Left colon (tissue), 2 donors: ENCODE measurements at places on chromosomes 6 and 20. TPM values are rescaled to one million over a fixed set of nuclear protein-coding genes. Genes with fewer than 3 reads are reported as not detected.

DNA sequence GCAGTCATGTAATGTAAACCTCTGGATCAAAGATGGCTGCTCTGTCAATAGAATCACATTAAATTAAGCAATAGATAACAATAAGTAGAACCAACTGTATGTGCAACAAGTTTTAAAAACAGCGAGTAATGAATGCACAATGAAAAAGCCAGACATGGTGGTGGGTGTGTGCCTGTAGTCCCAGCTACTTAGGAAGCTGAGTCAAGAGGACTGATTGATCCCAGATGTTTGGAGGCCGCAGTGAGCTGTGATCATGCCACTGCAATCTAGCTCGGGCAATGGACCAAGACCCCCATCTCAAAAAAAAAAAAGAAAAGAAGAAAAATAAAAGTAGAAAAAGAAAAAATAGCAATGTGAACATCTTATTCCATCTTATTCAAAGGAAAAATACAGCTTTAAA, 558.7 kb upstream of the MMS22L start:
- DNase-seq = no peak

The ECT2L gene
- not detected for total RNA-seq

GRCh38 chr6:111204305-111204704, 117.0 kb downstream of the SLC16A10 start:
- DNase-seq = no peak

GRCh38 chr6:57089265-57089664, 723 bp upstream of the ZNF451 start:
- no peak for DNase-seq

DNA sequence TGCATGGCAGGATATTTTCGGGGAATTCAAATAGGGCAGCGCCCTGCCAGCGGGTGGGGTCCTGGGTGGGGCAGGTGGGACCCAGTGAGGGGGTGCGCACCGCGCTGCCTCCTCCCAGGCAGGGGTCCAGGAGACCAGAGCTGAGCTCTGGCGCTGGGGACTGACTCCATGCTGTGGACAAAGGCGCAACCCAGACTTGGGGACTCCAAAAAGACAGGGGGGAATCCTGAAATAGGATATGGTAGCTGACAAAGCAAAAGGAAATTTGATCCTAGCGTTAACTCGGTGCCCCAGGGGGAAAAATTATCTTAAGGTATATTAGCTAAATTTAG, 23.6 kb downstream of the TFAP2A start:
- DNase-seq = no peak

The TGM3 gene
- total RNA-seq = 0.43 TPM

DNA sequence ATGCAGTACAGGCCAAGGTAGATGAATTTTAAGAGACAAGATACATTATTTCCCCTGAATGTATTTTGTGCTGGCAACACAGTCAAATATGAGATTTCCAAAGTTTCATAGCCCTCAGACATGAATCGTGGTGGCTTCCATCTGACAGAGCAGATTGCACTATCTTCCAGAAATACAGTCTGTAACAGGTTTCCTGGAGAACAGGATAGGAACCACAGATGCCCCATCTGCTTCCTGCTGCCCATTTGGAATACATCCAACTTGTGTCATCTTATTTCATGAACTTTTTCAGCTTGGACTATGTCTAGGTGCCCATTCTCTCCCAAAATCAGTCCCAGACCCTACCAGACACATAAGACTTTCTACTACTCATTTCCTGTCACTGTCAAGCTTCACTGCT, 426.0 kb downstream of the KIF16B start:
- no peak for DNase-seq

The ADAM33 gene
- total RNA-seq = 6.4 TPM

- peak; percentile 67 for DNase-seq
These were observed 2.2 kb upstream of the CENPB start for GRCh38 chr20:3788685-3789155.

The MYH7B gene
- total RNA-seq = 1.2 TPM

DNA sequence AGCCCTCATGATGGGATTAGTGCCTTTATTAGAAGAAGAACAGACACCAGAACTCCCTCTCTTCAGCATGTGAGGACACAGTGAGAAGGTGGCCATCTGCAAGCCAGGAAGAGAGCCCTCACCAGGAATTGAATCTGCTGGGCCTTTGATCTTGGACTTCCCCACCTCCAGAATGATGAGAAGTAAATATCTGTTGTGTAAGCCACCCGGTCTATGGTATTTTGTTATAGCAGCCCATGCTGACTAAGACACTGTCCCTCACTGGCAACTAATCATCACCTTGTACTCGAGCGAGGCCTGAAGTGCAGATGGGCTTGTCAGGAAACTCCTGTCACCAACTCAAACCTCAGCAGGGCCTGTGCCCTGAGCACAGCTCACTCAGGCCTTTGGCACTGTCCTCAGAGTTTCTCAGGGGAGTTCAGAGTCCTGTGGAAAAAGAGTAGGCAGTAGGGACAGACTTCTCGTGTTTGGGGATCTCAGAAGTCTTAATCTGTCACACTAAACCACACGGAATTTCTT, 62.0 kb downstream of the UST start:
- no peak for DNase-seq

GRCh38 chr6:55184782-55185530, 10.6 kb downstream of the HCRTR2 start:
- no peak for DNase-seq

The PTCRA gene
- total RNA-seq = not detected

The RGS17 gene
- total RNA-seq = 0.61 TPM

The KHDC1L gene
- total RNA-seq = not detected

- DNase-seq = peak; percentile 76
These were observed 15.9 kb upstream of the PTGIS start for GRCh38 chr20:49583669-49584417.

The OPN5 gene
- not detected for total RNA-seq

DNA sequence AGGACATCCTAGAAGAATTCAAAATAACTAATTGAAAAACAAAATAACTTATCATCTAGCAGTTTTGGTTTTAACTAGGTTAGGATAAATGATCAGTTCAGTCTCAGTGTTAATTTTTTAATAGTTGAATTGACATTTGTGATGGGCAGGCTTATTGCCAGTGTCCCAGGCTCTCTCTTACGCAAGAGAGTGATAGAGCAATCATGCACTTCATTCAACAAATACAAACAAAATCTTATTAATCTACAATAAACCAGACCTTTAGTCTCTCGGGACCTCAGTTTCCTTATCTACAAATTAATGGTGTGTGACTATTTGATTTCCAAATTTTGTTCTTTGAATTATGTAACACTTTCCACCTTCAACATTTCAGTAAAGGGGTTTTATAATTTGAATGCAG, 385.9 kb upstream of the JAG1 start:
- no peak for DNase-seq

DNA sequence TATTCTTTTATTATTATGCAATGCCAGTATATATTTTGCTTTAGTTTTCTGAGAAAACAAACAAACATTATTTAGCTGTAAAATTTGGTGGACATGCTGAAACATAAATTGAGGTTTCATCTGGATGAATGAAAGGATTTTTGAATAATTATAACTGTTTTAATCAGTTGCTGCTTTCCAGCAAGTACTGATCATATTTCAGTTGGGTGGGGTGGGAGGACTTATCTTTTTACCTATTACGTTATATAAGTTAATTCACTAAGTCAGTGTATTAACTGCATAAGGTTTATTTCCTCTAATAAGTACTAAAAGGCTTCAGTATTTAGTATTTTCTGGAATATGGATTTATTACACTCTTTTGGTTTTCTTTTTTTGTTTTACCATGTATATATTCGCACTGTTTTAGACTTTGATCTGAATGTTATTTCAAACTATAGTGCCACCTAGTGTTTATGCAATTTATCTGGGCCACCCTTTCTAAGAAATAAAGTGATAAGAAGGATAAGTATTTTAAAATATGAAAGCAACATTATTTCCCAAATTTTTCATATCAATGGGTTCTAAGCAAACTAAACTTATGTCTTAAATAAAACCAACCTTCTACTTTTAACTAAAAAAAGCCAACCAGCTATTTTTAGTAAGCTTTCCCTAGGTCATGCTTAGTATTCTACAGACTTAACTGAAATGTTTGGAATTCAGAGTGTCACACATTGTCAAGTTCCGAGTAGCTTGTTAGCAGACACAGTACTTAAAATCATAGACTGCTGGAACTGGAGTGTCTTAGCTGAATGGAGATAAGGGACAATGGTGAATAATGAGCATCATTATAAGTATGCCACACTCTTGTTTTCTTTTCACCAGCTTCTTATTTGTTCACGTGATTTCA, 105.4 kb upstream of the MCHR2 start:
- no peak for DNase-seq

GRCh38 chr20:60506061-60506460, 547.8 kb downstream of the CDH26 start:
- DNase-seq = no peak

The RBM12 gene
- total RNA-seq = 63.5 TPM

- DNase-seq = no peak
These were observed 293.8 kb upstream of the RGS17 start for GRCh38 chr6:153424719-153425400.

The HTR1B gene
- total RNA-seq = not detected

The MYCT1 gene
- 3.7 TPM for total RNA-seq

DNA sequence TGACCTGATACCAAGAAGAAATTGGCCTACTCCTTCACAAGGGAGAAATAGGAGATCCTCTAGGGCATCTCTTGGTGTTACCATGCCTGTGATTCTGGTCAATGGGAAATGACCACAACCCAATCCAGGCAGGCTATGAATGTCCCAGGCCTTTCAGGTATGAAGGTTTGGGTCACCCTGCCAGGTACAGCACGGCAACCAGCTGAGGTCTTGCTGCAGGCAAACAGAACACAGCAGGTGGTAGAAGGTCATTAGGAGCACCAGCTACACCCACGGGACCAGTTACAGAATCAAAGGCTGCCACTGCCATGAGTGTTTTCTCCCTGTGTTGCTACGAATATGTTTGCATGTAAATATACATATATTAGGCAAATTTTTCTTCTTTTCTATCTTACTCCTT, 202.3 kb downstream of the ERMARD start:
- no peak for DNase-seq

GRCh38 chr6:159720708-159721107, 6.6 kb upstream of the WTAP start:
- DNase-seq = peak; percentile 37

The TSHZ2 gene
- 4.9 TPM for total RNA-seq

The TUBB1 gene
- total RNA-seq = not detected

DNA sequence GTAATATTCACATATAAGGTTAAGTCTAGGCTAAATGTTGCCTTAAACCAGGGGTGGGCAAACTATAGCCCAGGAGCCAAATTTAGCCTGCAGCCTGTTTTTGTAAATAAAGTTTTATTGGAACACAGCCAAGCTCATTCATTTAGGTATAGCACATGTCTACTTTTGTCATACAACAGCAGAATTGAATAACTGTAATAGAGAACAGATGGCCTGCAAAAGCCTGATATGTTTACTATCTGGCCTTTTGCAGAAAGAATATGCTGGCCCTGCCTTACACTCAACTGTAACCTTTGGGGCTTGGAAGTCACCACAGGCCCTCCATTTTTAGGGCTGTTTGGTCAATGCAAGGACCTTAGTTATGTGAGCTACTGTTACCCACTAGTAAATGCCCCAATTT, 17.7 kb upstream of the BCLAF1 start:
- no peak for DNase-seq

- DNase-seq = peak; percentile 93
These were observed 148.2 kb downstream of the PREX1 start for GRCh38 chr20:48679599-48679998.

- DNase-seq = no peak
These were observed 105.3 kb upstream of the SUPT3H start for GRCh38 chr6:45483021-45483420.

DNA sequence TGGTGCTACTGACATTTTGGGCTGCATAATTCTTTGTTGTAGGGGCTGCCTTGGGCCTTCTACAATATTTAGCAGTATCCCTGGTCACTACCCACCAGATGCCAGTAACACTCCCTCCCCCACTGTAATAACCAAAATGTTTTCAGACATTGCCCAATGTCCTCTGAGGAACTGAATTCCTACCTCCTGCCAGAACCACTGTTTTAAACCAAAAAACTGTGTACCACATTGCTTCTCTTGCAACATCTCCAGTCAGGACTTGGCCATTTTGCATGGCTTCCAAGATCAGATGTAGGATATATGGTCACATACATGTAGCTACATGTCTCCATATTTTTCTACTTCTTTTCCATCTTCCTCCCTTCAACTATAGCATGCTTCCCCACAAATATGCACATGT, 97.4 kb upstream of the IFNGR1 start:
- DNase-seq = no peak

DNA sequence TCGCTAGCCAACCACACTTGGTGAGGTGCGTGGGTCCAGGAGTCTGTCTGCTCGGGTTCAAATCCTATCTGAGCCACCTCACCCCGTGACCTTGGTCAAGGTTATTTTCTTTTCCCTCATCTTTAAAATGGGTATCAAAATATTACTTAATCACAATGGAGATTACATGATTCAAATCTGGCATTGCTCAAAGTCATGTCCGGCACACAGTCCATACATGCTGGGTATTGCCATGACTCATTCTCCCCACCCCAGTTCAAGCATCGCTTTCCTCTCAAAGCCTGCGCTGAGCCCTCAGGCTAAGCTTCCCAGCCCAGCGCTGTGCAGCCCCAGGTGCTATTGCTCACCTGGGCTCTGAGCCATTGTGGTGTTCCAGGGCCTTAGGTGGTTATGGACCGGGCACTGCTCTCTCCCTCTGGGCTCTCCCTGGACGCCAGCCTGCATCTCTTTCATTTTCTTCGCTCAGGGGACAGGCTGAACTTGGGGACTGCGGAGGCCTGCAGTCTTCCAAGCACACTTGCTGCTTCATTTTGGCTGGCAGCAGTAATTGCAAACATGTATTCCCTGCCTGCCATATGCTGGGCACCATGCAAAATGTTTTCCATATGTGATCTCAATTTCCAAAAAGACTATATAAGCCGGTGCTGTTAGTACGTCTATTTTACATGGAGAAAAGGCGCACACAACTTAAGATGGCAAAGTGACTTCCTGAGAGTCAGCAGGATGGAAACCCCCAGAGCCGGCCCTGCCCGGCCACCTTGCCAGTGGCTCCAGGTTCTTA, 27.3 kb downstream of the WRNIP1 start:
- no peak for DNase-seq

- no peak for DNase-seq
These were observed 41.0 kb upstream of the SIRPA start for GRCh38 chr20:1854246-1854645.

The NPBWR2 gene
- not detected for total RNA-seq

- DNase-seq = no peak
These were observed 285.6 kb downstream of the SAMD5 start for GRCh38 chr6:147793871-147794643.

DNA sequence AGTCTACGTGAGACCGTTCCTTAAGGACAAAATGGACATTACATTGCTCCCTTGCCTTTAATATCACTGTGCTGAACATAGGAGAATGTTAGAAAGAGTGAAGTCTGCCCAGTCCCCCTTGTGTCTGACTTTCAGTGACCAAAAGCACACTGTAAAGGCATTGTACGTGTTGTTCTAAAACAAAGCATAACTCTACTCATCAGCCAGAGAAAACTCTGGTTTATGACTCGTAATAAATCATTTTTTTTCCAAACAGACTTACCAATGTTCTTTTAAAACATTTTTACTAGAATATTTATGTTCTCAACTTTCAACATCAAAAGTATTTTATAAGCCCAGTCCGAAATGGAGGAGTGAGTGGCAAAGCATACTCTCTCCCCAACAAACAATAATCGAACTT, 262.5 kb downstream of the GJA1 start:
- no peak for DNase-seq

The RHAG gene
- total RNA-seq = not detected
